Astrocyte (in vitro differentiated cells and primary cell): ENCODE measurements at places on chromosomes 3 and 15. TPM values are rescaled to one million over a fixed set of nuclear protein-coding genes. Genes with fewer than 3 reads are reported as not detected.

GRCh38 chr3:15290736-15291135 lies 41.6 kb downstream of the SH3BP5 start:
- no peaks in the 10 kb centered on the region for H3K27me3 ChIP-seq
- DNase-seq = no peak
- H3K27ac ChIP-seq = no peak overlapping the region
- peaks cover 27% of the 10 kb centered on the region for H3K4me1 ChIP-seq
- no peaks in the 10 kb centered on the region for H3K36me3 ChIP-seq

The C3orf62 gene
- total RNA-seq = 3.5 and 4.8 TPM in 2 replicates

- no peak overlapping the region for H3K27ac ChIP-seq
- H3K4me1 ChIP-seq = no peaks in the 10 kb centered on the region
- H3K4me3 ChIP-seq = no peak overlapping the region
- DNase-seq = no peak
- H3K27me3 ChIP-seq = no peaks in the 10 kb centered on the region
- H3K36me3 ChIP-seq = no peaks in the 10 kb centered on the region
Observed at GRCh38 chr3:115503394-115503793, 119.9 kb upstream of the GAP43 start.

The PPARG gene
- total RNA-seq = 3.0 and 4.4 TPM in 2 replicates
